Activated CD8-positive, alpha-beta memory T cell treated with anti-CD3 and anti-CD28 coated beads for 4 hours (primary cell): ENCODE measurements at places on chromosomes 1 and 21.

- DNase-seq, result no peak
Observed at GRCh38 chr1:241800640-241801039, 47.4 kb upstream of the EXO1 start.

DNA sequence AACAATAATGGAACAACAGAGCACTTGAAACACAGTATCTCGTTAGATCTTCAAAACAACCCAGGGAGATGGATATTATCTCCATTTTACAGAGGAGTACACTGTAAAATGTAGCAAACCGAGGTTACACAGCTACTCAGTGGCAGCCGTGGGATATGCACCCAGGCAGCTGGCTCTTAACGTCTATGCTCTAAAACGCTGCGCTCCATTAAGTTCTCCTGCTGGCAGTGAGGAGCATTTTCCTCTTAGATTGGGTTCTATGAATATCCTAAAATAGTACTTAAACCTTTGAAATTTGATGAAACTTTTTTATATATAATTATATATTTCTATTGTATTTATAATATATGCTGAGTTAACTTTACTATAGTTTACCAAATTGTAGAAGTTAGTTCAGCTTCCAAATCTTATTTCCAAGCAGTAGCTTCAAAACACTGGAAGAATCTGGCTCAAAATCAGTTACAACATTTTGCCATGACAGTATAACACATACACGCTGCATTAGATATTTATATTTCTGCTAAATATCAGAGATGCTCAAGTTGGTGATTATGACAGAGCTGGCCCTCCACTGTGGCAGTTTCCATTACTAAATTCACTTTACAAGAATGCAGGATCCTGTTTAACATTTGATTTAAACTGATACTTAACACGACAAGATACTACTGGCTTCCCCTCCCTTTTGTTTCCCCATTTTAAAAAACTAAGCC, 49.5 kb downstream of the TGFBR3 start:
- no peak for DNase-seq

GRCh38 chr21:42794551-42794950, 84.8 kb downstream of the WDR4 start:
- DNase-seq, result no peak

GRCh38 chr1:102661481-102661880, 446.8 kb downstream of the COL11A1 start:
- DNase-seq, result no peak

DNA sequence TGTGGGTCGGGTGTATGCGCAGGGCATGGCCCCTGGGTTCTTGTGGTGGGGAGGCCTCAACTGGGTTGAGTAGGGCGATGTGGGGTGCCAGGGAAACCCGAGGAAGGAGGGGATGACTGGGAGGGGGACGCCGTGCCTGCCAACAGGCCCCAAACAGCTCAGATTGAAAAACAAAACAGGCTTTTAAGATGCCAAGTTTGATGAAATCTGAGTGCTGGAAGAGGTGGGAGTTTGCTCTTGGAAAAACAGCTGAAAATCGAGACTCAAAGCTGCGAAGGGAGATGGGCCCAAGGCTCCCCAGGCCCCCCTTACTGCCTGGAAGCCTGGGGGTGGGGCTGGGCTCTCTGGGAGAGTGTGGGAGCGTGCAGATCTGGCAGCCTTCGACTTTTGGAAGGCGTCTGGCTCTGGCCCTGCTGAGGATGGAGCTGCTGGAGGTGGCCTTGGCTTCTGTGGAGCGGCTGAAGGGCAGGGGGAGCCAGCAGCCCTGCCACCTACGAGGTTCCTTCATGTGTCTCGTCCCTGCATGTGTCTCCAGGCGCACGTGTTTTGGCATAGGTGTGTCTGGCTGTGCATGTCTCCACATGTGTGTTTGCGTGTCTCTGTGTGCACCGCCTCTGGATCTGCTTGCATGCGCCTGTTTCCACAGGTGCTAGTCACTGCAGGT, 33.3 kb downstream of the PTPRF start:
- no peak for DNase-seq

- no peak for DNase-seq
Observed at GRCh38 chr21:45060675-45061311, 13.6 kb upstream of the ADARB1 start.

DNA sequence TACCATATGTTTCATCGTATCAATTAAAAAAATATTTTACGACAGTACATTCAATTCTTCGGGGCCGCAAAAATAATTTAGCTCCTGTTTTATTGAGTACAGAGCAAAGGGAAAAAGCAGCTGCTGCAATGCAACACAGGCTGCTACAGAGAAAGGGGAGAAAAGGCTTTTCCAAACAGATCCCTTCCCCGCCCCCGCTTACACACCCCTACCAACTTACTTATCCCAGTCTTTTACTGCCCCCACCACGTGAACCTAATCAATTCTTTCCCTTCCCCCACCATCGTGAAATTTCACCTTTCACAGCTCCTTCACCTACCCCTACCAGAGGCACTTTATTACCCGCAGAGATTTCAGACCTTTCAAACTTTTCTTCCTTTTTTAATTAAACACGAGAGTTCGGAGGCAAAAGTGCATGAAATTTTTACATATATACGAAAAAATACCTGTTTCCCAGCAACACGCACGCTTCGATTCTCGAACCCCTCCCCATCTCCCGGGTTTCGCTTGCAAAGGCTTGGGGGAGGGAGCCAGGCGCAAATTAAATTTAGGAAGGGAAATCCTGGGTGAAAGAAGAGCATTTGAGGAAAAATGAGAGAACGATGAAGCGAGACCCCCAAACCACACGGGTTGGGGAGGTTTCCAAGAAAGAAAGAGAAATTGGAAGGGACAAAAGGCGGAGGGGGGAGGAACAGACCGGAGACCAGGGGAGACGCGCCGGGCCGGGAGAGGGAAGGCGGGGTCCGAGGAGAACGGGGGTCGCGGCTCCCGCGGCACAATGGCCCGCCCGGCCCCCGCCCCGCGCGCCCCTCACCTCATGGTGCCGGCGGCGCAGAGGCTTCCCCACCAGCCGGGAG, 823 bp downstream of the ENAH start:
- DNase-seq, result no peak

DNA sequence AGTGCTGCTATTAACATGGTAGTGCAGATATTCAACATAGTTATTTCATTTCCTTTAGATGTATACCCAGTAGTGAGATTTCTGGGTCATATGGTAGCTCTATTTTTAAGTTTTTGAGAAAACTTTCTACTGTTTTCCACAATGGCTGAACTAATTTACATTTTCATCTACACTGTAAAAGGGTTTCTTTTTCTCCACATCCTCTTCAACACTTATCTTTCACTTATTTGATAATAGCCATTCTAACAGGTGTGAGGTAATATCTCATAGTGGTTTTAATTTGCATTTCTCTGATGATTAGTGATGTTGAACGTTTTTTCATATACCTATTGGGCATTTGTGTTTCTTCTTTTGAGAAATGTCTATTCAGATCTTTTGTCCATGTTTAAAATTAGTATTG, 149.8 kb downstream of the PDE4B start:
- no peak for DNase-seq

DNA sequence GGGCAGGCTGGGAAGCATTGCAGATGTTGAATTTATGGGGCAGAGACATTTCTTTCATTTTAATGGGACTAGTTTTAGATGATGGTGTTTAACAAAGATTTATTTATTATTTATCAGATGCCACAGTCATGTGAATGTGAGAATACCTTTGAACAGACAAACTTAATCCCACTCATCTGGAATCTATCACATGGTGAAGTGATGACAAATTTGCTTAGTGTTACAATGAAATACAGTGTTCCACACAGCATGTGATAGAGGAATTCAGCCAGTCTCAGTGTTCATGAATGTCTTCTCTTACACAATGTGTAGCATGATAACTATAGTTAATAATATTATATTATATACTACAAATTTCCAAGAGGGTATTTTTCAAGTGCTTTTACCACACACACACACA, 1361.7 kb upstream of the B3GALT2 start:
- no peak for DNase-seq

- no peak for DNase-seq
Observed at GRCh38 chr1:42167611-42168390, 3.3 kb upstream of the GUCA2A start.

DNA sequence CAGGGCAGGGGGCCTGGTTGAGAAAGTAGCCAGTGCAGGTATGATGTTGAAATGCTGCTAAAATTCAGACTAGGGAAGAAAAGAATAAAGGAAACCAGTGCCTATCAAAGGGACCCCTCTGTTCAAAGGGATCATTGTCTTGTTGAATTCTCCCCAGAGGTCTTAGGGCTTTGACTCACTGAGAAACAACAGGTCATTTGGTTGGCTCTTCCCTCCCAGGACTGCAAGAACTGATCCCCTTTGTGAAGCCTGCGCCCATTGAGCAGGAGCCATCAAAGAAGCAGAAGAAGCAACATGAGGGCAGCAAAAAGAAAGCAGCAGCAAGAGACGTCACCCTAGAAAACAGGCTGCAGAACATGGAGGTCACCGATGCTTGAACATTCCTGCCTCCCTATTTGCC, 11.8 kb upstream of the CELSR2 start:
- DNase-seq, result no peak

- DNase-seq, result no peak
Observed at GRCh38 chr1:55527831-55528230, 312.7 kb upstream of the USP24 start.

GRCh38 chr1:53588053-53588779, 129.0 kb downstream of the DMRTB1 start:
- DNase-seq, result no peak

DNA sequence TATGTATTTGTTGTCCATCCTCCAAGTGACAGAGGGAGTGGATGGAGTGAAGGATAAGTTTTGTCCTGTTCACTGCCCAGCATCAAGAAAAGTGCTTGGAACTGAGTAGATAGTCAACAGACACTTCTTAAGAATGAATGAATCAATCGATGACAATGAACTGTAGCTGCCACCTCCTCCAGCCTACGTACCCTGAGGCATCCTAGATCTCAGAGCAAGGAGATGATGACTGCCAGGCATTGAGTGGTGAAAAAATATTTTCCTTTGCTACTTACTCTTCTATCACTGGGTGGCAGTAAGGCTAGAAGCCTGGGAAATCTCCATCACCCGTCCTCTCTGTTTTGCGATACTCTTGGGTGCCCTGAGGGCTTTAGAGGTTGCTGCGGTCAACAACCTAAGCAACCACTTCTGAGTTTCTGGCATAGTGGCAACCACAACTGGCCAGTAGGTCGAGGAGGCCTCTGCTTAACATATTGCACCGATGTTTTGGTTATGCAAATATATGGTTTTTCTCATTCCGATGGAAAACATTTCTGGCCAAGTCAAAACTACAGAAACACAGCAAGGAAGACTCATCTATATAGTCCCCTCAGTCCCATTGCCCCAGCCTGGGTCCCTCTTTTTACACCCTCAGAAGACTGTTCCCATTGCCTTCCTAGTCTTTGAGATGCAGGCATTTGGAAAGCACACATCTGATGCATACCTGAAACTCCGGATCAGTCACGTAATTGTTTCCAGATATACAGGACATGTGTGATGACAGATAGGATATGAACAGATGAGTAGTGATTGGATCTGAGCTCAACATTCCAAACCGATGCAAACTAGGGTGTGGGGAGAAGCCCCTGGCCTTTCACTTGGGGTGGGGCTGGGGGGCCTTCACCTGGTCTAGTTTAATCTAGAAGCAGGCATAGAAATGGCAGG, 136.8 kb downstream of the RUNX1 start:
- no peak for DNase-seq

DNA sequence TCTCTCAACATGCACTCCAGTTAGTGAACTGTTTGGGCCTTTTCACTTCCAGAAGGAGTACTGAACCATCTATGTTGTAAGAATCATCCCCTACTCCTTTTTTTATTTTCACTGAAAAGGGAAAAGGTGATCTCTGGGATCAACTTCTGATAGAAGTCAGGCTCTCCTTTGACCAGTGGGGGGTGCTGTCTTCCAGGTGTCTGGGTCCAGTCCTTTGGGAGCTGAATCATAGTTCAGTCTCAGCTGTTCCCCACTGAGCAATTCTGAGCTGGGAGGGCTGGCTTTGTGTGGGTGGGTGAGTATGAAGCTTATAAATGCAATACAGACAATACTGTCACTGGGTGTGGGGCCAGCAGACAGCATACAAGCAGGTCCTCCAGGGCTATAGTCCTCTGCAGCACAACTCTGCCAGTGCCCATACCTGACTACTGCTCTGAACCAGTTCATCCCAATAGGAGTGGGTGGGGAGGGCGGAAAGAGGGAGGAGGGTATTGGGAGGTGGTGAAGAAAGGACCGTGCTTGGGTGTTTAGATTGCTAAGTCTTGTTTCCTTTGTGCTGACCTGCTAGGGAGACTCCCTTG, 12.5 kb upstream of the SARS1 start:
- DNase-seq, result peak; percentile 23

- no peak for DNase-seq
Observed at GRCh38 chr1:60273185-60273584, 199.6 kb upstream of the C1orf87 start.

DNA sequence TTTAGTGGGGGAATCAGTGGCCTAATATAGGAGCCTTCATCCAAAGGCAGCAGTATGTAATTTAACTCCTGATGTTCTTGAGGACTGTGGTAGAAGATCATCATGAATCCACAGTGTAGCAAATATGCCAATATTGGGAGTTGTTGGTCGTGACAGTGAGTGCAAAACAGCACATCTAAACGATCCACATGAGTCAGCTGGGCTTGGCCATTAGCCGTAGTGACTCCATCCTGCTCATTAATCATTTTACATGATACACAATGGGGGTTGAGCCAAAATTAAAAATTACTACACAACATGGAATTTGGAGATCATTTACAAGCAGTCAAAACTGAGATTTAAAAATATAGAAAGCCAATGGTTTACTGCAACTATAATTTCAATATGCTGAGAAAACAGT, 653.9 kb upstream of the CAMK1G start:
- DNase-seq, result no peak
